ENCODE measurements at places on chromosomes 16 and 17.
A peak's percentile ranks its signal among the peaks of the same experiment; 100 is the strongest.

DNA sequence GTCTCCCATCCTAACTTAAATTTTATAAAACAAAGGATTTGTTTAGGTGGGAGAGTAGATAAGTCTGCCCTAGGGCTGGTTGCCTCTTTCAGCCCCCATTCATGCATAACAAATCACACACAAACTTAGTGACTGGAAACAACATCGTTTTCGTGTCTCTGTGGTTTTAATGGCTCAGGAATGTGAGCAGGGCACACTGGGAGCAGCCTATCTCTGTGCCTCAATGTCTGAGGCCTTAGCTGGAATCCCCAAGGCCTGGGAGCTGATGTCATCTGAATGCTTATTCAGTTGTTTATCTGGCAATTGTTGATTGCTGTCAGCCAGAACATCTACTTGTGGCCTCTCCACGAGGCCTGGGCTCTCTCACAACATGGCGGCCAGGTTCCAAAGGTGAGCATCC, 101.9 kb upstream of the HSBP1 start:
- no peak for DNase-seq

- no peak for DNase-seq
These were observed 218.8 kb downstream of the RAB11FIP4 start for GRCh38 chr17:31609996-31610910.

GRCh38 chr16:9372934-9373890, 281.8 kb downstream of the HAPSTR1 start:
- no peak for DNase-seq

DNA sequence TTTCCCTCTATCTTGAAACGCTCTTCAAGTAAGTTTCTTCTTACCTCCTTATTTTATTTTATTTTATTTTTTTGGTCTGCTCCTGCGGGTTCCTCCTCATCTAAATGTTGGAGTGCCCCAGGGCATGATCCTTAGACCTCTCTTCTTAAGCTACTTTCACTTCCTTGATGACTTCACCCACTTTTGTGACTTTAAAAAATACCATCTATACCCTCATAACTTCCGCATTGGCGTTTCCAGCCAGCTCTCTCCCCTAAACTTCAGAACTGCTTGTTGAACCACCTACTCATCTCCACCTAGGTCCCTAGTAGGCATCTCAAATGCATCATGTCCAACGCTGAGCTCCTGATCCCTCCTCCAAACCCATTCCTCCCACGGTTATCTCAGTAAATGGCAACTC, 51.4 kb upstream of the NFAT5 start:
- no peak for DNase-seq

DNA sequence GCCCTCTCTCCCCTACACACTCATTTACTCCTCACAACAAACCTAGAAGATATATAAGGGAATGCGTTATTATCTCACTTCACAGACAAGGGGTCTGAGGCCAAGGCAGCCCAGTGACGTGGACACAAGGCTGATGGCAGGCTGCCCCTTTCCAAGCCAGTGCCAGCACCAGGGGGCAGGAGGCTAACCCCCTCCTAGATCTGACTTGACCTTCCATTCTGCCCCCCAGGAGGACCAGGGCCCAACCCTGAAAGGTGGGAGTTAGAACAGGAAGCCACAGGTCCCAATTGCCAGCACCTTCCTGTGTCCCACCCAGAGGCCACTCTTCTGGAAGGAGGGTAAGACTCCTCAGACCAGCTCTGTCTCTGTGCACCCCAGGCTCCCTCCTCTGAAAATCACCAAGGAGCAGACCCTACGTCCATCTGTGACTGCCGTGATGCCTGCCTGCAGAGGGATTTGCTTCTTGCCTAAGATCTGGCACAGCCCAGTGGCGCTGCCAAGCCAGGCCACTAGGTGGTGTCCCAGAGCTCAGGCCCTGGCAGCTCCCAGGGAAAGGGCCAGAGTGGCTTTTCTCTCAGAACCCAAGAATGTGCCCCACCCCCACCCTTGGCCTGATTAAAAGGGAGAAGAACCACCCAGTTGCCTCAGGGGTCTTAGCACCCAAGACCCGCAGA, 42.4 kb upstream of the MRPS23 start:
- DNase-seq, result peak; percentile 91

DNA sequence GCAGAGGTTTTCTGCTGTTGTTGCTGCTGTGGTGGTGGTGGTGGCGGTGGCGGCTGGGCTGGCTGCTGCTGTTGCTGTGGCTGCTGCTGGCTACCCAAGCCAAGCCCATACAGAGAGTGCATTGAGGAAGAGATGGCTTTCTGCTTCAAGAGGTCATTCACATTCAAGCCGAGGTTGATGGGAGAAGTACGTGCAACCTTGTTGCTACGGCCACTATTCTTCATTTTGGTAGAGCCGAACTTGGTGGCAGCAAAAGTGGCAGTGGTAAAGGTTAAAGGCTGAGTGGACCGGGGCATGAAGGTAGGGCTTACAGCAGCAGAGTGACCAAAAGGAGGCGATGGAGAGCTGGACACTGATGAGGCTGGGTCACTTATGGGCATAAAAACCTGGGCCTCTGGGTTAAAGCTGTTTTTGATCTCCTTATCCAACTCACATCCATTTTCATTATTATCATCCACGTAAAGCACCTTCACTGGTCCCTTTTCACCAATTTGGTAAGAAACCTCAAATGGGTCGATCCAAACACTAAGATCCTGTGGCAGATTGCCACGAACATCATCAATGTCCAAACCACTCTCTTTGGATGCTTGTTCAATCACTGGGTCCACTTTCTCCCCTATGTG, 2.8 kb downstream of the TOB1 start:
- peak; percentile 59 for DNase-seq

DNA sequence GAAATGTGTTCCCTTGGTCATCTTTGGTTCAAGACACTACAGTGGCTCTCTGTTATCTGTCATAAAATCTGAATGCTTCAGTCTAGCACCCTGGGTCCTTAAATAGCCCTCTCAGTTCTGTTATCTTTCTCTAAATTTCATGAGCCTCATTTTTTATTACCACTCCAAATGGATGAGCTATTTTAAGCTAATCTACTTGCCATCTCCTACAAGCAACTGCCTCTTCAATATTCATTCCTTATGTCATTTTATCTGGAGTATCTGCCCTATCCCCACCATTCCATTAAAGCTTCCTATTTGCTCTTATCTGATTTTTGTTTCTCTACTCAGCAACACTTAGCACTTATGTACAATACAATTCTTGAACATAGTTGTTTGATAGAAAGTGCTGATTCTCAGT, 28.0 kb upstream of the EVI2A start:
- no peak for DNase-seq

DNA sequence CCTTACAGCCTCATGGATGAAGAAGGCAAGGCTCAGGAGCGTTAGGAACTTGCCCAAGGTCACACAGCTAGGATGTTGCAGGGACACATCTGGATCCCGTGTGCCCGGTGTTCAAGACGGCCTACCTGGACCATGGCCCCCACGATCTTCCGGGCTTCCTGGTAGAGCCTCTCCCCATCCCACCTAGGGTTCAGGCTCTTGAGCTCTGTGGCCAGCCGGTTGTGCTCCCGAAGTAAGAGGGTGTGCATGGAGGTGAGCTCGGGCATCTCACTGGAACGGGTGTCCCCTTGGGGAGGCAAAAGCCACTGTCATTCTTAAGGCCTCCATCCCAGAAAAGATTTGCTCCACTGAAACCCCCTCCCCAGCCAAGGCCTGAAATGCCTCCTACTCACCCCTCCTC, 5.3 kb downstream of the MPO start:
- DNase-seq, result no peak

DNA sequence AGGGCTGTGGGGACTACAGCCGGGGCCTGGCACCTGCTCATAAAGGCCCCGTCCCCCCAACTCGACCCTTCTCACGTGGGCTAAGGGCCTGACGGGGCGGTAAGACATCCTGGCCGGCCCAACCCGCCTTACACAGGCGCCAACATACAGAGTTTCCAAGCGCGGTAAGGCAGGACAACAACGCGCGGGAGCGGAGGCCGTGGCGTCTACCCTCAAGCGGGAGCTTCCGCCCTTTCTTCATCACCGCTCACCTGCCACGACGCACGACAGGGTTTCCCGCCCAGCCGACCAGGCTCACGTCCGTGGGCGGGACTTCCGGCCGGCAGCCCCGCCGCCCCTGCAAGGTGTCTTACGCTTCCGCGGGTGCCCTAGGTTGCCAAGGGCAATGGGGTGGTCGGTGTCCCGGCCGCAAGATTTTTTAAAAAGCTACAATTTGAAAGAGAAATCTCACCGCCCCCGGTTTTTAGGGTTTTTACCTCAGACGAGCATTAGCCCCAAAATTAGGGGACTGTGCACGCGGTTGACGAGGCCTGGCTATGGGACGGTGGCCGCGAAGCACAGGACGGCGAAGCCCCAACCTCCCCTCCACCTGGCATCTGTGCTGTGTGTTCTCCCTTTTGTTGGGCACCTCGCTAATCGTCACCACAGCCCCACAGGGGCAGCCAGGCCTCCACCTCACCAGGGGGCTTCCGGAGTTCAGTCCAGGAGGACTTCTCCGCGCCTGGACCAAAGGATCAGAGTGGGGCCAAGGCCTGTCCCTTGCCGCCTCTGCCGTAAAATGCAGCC, at the start of gene TERB1:
TERB1 (minus strand) TSS at position 265 of the 786 bp plus-strand sequence. CDS start 4,786 bp downstream, outside the sequence.
- no peak for DNase-seq

- no peak for DNase-seq
These were observed 3.9 kb downstream of the GAN start for GRCh38 chr16:81318711-81319110.

DNA sequence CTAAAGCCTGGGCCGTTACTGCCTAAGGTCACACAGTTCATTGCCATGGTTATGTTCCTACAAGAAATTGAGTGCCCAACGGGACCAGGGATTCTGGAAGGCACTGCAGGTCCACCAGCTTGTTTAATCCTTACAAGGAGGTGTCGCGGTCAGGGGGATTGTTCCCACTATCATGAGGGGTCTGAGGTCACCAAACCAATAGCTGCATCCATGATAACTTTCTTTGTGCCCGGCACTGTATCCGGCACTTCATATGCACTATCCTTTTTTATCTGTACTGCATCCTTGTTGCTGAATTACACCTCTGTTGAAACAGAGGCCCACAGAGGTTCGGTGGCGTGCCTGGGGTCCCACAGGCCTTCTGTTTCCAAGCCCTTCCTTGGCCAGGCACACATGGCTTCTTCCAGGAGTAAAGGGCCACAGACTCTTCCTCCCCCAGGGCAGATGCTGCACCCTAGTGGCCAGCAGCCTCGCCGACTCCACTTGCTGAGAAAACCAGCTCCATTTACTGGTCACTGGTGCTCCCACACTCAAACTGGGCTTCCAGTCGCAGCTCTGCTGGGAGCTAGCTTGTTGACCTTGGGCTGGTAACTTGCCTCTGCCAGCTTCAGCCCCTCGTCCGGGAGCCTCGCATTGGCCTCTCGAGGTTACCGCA, 82.0 kb upstream of the PLCG2 start:
- DNase-seq, result peak; percentile 65

- DNase-seq, result no peak
These were observed 287.1 kb downstream of the SOX9 start for GRCh38 chr17:72407931-72408330.

GRCh38 chr17:56641894-56642293, 48.4 kb downstream of the NOG start:
- no peak for DNase-seq

DNA sequence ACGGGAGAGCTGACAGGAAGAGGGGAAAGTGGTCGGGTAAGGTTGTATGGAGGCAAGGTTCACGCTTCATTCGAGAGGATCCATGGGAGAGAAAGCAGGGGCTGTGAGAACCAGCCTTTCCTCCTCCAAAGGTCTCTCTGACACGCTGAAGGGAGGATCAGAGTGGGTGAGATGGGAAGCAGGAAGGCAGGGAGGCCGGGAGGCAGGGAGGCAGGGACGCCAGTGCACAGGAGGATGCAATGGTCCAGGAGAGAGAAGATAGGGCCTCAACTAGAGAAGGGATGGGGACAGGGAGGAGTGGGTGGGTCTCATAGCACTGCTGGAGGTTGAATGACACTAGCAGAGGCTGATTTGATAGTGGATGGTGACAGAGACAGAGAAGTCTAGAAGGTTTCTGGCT, 54.1 kb downstream of the PIMREG start:
- no peak for DNase-seq

DNA sequence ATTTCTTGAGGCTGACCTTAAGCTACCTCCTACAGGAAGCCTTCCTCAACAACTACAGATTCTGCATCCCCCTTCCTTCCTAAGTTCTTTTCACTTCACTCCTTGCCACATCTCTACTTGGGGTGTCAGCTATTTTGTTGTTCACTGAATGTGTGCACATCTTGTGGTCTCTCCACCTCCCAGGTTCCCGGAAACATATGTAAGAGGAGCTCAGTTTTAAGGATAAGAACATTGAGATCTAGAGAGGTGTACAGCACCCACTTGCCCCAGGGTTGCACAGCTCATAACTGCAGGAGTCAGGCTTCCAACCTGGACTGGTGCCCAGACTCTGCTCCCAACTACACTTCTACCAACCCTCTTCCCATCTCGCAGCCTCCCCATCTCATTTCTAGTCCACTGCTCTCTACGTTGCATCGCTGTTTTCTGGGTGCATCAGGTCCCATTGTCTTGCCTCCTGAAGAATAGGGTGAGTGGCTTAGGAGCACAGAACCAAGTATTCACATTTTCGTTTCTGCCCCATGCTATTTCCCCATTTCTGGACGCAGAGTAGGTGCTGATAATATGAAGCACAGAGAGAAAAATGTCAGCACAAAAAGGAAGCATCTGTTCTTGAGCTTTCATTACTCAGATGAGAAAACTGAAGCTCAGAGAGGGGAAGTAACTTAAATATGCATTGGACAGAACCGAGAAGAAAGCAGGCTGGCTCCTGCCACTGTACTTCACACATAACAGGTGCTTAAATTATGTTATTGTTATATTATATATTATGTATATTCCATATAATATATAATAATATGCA, 292.0 kb upstream of the CCL2 start:
- no peak for DNase-seq

DNA sequence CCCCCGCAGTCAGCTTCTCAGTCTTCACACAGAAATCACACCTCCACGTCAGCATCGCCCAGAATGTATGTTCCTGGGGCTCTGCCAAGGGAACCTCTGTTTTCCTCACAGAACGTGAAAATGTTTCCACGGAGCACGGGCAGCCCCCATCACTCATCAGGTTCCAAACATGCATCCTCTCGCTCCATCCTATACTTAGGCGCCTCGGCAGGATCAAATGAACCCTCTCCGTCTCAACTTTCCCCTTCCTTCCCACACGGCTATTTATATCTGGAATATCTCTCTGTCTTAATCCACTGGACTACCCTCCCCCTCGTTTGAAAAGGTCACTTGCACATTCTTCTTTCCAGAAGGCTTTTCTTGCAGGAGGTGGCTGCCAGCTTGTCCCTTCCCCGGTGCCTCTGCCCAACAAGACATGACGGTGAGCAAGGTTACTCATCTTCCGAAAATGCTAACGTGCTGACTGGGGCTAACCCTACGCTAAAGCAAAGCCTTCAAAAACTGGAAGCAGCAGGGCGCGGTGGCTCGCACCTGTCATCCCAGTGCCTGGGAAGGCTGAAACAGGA, 21.6 kb downstream of the NXN start:
- no peak for DNase-seq

- DNase-seq, result no peak
These were observed 13.5 kb upstream of the ADGRG1 start for GRCh38 chr16:57614944-57615343.
